ENCODE measurements at places on chromosomes 2 and 18.

DNA sequence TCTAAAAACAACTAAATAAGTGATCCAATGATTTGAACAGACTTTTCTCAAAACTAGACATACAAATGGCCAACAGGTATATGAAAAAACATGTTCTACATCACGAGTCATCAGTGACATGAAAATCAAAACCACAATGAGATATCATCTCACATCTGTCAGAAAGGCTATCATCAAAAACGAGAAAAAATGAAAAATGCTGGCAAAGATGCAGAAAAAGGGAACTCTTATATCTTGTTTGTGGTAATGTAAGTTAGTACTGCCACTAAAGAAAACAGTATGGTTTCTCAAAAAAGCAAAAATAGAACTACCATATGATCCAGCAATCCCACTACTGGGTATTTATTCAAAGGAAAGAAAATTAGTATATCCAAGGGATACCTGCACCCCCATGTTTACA lies 255.3 kb upstream of the FBXO11 start:
- DNase-seq = no peak

GRCh38 chr18:25140124-25140961 lies 211.6 kb downstream of the ZNF521 start:
- DNase-seq = no peak

- no peak for DNase-seq
Observed at GRCh38 chr2:176601066-176601465, 331.8 kb downstream of the MTX2 start.

DNA sequence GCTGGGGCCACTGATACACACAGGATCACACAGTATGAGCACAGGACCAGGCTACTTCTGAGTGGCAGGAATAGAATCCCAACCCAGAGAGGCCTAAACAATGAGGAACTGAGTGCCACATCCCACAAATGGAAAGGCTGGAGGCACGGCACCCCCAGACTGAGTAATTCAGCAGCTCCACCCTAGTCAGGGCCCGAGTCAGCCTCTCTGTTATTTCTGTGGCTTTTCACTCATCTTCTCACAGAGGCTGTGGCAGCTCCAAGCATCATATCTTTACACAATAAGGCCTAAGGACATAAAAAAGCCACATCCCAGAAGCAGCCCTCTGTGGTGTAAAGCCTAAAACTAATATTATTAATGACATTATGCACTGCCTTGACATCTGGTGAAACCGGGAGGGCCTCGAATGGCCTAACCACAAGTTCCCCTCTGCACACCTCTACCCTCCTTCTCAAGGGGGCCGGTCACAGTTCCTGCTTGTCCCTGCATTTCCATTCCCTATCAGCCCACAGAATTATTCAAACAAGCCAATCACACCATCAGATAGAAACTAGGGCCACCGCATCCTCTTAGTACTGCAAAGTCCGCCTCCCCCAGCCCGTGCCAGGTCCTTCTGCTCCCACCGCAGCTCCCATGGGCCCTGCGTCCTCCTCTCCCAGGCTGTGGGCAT lies 12.5 kb upstream of the MAL start:
- no peak for DNase-seq

GRCh38 chr2:696463-696862 lies 19.3 kb upstream of the TMEM18 start:
- DNase-seq = no peak

DNA sequence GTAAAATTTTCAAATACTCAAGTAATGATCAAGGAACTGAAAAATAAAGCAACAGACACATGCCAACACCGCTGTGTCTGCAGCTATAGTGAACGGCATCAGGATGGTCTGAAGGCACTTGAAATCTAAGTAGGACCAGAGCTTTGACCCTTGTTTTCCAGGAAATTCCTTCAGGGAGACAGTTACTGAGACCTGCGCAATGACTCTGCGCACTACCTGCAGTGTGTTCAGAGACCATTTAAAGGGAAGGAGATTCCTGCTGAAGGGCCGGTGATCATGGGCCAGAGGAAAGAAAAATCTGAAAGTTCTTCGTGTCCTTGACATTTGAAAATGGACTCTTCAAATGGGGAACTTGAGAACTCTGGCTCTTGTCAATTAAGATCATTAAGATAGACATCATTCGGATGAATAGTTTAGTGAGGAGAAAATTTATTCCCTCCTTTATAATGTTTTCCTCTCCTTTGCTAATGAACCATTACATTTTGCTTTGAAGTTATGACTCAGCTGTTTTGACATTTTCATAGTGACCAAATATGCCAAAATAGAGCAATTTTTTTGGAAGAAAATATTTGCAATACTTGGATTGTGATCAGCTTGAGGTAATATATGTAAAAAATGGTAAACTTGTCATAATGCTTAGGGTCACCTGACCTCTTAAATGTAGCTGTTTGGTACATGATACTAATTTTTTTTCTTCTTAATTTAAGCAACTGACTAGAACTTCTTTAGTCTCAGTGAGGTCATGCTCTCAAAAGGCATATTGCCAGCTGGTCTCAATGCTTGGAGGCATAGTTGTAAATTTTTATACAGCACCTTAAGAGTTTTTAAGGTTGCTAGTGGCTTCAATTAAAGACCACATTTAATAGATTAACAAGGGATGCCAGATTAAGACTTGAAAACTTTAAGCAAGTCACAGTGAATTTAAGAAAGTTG lies 329.3 kb downstream of the ARHGAP15 start:
- DNase-seq = no peak

DNA sequence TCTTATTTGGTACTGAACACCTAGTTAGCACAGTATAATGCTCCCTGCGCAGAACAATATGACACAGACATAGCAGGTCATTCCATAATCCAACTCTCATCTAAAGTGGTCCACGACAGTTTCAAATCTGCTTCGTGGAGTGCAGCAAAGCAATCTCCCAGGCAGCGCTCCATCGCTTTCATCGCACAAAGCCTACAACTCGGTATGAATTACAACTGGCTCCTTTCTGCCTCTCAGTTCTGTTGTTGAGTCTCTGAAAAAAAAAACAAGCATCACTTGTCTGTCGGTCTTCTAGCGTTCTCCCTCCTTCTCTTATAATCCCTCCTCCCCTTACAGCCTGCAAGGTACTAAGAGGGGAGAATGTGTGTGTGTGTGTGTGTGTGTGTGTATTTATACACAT lies 123.5 kb downstream of the FIGN start:
- DNase-seq = no peak

- peak; percentile 15 for DNase-seq
Observed at GRCh38 chr2:160910681-160911080, 249.5 kb upstream of the TANK start.

GRCh38 chr2:189541591-189541990 lies 39.0 kb downstream of the SLC40A1 start:
- DNase-seq = no peak

DNA sequence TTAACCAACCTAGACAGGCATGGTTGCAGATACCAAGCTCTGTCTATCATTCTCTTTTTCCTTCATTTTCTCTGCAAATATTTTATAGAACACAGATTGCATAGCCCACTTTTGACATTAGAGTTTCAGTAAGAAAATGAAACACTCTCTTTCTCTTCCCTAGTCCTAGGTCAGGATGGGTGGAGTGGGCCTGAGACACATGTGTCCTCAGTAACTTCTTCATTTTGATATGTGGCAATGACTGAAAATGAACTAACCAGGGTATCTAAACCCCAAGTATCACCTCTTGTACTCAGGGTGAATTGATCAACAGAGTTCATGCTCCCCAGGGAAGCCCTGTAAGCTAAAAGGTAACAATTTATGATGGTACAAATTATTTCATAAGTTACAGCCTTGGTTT lies 37.0 kb upstream of the KYNU start:
- no peak for DNase-seq

DNA sequence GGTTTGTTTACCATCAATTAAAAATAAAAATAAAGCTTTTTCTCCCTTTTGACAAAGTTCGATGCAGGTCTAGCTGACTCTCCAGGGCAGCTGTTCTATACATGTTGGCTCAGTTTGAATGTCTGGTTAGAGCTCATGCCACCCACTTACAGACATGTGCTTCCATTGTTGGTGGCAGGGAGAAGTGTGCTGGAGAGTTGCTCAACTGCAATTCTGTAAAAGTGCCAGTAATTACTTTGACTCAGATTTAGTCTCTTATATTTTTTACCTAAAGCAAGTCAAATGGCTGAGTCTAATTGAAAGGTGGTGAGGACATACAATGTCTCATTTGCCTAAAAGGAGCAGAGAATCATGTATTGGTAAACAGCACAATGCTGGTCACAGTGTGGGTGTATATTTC lies 609.1 kb upstream of the SYT4 start:
- no peak for DNase-seq
